ENCODE measurements at places on chromosomes 12 and 14.

GRCh38 chr12:132089407-132089910 is 54.7 kb downstream of the DDX51 start:
- DNase-seq, result no peak

- DNase-seq, result no peak
Observed at GRCh38 chr14:23385642-23386265, 8.9 kb downstream of the CMTM5 start.

GRCh38 chr12:68434391-68435298 is 102.5 kb upstream of the MDM1 start:
- DNase-seq, result no peak

- no peak for DNase-seq
Observed at GRCh38 chr14:98958632-98959031, 313.4 kb downstream of the BCL11B start.

DNA sequence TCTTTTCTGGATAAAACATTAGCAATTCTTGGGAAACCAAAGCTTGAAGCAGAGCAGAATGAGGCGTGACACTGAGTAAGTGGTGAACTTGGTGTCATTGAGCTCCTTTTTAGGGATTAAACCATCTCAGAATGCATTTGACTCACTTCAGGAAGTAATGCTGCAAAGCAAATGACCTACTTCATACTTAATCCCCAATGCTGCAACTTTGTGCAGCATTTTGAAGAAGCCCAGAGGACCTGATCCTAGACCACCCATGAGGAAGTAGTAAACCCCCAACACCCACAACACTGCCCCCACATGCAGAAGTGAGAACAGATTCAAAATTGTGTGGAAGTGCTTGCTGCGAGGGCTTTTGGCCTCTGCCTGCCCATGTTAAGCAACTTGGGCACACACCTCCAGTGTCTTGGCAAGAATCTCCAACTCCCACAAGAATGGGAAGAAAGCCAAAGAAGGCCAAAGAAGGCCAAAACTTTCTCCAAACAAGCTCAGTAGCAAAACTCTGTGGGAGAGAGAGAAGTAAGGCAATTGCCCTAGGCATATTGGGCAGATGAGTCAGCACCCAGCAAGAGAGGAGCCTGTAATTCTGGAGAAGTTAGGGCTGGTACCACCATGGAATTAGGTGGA is 69.2 kb upstream of the ETV6 start:
- DNase-seq, result no peak

DNA sequence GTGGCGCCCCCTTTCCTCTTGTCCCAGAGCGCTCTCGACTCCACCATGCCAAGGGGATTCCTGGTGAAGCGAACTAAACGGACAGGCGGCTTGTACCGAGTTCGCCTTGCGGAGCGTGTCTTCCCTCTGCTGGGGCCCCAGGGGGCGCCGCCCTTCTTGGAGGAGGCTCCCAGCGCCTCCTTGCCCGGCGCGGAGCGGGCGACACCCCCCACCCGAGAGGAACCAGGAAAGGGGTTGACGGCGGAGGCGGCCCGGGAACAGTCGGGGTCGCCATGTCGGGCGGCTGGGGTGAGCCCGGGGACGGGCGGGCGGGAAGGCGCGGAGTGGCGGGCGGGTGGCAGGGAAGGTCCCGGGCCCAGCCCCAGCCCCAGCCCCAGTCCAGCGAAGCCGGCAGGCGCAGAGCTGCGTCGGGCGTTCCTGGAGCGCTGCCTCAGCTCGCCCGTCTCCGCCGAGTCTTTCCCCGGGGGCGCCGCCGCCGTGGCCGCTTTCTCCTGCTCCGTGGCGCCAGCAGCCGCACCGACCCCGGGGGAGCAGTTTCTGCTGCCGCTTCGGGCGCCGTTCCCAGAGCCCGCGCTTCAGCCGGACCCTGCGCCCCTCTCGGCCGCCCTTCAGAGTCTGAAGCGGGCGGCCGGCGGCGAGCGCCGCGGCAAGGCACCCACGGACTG is 376 bp downstream of the INSM2 start:
- no peak for DNase-seq

DNA sequence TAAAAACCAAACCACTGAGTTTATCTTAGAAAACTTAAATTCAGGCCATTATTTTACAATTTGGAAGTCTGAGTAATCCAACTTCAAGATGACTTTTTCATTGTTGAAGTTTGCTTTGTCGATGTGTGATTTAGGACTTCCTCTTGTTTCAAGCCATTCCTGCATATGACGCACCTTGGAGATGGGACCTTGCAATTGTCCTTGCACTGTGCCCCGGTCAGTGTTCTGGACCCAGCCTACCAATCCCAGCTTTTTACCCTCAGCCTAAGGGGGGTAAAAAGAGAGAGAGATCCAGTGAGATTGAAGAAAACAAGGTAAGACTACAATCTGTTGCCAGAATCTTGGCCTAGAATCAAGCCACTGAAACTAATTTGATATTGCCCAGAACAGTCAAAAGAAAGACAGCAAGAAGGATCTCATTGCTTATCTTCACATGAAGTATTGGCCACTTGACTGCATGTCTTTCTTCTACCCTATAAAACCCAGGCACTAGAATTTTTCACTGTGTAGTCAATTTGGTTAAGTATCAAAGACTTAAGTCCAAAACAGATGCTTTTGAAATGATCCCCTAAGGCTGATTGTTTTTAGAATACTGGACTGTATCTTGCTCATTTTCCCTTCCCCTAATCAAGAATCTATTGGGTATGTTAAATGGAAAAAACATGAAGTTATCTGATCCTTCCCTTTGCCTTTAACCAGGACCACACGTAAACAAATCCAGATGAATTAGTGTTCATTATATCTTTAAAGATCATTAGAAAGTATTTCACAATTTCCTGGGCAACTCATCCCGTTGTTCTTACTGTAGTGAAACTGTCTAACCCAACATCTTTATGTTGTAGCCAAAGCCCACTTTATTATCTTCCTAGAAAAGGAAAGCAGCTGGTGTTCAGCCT is 2.4 kb upstream of the MLH3 start:
- no peak for DNase-seq

GRCh38 chr14:94770251-94770749 is 387 bp upstream of the GSC start:
- DNase-seq, result no peak

DNA sequence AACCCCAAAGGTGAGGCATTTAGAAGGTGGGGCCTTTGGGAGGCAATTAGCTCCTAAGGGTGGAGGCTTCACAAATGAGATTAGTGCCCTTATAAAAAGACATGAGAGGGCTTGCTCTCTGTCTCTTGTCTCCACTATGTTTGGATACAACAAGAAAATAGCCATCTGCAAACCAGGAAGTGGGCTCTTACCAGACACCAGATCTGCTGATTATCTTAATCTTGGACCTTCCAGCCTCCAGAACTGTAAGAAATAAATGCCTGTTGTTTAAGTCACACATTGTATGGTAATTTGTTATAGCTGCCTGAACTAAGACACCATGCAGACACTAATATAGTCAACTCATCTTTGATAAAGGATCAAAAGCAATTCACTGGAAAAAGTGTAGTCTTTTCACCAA is 34.4 kb downstream of the TMEM116 start:
- no peak for DNase-seq

GRCh38 chr12:52191841-52192791 is at the start of gene KRT80:
Gene KRT80 (minus strand): TSS chr12:52192014. CDS start chr12:52191902, 112 bp downstream.
- peak; percentile 96 for DNase-seq

- no peak for DNase-seq
Observed at GRCh38 chr12:98490501-98491453, 24.6 kb upstream of the TMPO start.

- peak; percentile 88 for DNase-seq
Observed at GRCh38 chr12:75944097-75944904, 87.3 kb downstream of the PHLDA1 start.
